ENCODE measurements at places on chromosomes 6 and 20.

GRCh38 chr6:36526066-36526465 lies 21.2 kb downstream of the STK38 start:
- no peak for DNase-seq

DNA sequence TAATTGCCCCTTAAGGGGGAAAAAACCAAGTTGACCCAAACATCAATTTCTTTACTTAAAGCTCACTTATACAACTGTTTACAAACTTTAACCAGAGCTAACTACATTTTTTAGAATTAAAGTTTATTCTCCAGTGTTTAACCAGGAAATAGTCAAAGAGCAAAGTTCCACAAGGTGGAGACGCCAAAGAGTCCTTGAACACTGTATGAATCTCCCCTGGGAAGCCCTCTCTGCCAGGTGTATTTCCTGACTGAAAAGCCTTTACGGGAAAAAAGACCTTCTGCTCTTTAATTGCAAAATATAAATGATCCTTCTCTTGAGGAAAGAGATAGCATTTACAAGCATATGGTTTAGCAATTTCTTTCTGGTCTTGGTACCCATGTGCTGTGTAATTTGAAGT lies 36.2 kb downstream of the BTBD9 start:
- DNase-seq, result no peak

DNA sequence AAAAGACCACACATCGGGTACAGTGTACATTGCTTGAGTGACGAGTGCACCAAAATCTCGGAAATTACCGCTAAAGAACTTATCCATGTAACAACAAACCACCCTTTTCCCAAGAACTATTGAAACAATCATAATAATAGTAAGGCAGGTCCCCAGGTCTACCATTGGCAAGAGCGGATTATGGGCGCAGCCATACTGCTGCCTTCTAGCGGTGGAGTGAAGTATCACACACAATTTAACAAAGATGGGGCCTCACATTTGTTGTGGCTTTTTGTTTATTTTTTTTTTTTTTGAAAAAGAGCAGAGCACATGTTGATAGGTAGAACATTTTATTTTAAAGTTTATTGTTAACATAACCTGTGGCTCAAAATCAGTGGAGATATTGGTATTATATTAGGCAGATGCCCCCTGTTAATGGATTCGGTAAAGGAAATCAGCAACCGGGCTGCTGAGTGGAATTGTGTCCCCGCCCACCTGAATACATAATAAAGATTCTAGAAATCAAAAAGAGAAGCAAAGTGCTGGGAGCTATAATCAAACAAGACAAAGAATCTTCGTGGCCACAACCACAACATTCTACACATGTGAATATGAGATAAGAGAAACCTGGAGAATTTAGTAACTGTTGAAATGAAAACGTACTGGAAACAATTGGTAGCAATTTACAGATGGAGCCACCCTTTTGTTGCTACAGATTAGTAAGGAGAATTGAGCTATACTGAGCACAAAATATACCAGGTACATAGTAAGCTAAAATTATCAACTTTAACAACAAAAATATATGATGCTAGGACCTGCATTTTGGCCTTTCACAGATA lies 94.2 kb upstream of the EXOC2 start:
- DNase-seq, result peak; percentile 50

- DNase-seq, result no peak
These were observed 2.2 kb downstream of the KCNG1 start for GRCh38 chr20:51020657-51021056.

- no peak for DNase-seq
These were observed 1087.6 kb upstream of the CITED2 start for GRCh38 chr6:140462076-140462452.

DNA sequence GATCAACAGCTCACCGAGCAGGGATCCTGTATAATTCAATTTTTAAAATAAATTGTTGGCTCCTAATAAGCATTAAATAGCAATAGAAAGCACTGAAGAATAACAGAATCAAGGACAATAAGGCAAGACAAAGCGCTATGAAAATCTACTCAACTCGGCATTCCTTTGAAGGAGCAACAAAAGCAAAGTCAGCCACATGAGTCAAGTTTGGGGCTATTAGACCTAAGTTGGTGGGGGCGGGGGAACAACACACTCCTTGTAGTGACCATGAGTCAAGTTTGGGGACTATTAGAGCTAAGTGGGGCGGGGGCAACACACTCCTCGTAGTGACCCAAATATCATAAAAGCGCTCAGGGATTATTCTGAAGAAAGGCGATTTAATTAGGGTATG lies 120.0 kb downstream of the FOXC1 start:
- no peak for DNase-seq

DNA sequence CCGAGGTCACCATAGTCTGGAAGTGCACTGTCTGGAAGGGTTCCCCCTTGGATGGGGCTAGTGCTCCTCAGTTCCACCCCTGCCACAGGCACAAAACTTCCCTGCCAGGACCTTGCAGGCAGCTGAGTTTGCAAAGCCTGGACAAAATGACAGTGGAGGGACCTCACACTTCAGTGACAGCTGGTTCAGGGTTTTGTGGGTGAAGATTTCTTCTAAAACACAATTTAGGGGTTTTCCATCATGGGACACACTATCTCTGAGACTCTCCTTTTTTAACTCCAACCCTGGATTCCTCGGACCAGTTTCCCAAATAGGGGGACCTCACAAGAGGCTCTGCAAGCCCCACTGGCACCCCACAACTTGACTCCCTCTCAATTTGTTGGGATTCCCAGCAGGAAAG lies 33.6 kb upstream of the PREX1 start:
- no peak for DNase-seq

GRCh38 chr6:125842091-125842626 lies 51.4 kb downstream of the NCOA7 start:
- no peak for DNase-seq

DNA sequence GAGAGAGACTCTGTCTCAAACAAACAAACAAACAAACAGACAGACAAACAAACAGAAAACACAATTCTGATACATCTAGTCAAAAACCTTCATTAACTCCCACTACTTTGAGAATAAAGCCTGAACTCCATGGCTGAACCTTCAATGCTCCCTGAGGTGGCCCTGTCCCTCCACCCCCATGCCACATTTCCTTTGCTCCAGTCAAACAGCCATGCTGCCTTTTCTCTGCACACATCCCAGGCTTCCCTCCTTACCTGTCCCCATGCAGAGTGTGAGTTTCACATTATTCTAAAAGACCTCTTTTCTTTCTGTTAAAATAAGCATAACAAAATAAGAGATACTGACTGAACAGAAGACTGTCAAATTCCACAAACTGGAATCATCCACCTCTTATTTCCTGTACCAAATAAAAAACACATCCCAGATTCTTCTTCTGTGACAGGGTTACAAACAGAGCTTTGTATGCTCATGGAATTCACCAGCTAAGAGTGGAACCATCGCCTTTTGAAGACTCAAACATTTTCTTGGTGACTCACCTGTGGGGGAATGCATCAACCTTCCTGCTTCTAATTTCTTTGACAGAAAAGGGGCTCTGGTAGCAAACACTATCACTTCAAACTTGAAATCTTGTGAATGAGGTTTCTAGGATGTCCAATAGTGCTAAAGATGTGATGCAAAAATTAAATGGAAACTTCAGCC lies 71.0 kb upstream of the SLC22A16 start:
- no peak for DNase-seq

- no peak for DNase-seq
These were observed 127.6 kb upstream of the BTBD3 start for GRCh38 chr20:11790046-11790445.

DNA sequence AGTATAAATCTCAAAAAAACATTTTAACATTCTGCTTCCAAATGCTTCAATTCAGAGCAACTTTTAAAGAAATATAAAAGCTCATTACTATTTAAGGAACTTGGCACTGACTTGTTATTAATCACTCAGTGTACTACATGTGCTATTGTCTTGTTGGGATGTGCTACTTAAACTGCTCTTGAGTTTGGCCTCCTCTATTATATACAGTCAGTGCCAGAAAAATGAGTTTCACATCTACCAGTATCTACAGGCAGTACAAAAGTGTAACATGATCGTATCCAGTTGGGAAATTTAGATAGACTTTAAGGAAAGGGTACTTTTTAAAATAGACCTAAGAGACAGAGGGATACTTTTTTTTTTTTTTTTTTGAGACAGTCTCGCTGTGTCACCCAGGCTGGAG lies 627.3 kb upstream of the SLC35B3 start:
- DNase-seq, result no peak

GRCh38 chr20:51411870-51412269 lies 130.6 kb downstream of the NFATC2 start:
- DNase-seq, result no peak

- DNase-seq, result peak; percentile 67
These were observed 125.0 kb upstream of the MLIP start for GRCh38 chr6:53986165-53986720.

DNA sequence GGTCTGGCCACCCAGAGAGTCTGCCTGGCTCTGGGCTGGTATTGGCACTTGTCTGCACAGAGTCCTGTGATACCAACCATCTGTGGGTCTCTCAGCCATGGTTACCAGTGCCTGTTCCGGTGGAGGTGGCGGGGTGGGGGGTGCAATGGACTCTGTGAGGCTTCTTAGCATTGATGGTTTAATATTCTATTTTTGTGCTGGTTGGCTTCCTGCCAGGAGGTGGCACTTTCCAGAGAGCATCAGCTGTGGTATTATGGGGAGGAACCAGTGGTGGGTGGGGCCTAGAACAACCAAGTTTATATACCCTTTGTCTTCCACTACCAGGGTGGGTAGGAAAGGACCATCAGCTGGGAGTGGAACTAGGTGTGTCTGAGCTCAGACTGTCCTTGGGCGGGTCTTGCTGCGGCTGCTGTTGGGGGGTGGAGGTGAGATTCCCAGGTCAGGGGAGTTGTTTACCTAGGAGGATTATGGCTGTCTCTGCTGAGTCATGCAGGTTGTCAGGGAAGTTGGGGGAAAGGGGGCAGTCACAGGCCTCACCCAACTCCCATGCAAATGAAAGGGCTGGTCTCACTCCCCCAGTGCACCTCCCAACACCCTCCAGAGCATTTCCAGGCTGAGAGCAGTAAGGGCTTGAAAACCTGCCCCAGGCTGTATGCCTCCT lies 117.5 kb downstream of the FLRT3 start:
- DNase-seq, result no peak

- no peak for DNase-seq
These were observed 11.5 kb downstream of the TAAR2 start for GRCh38 chr6:132612449-132613108.
